ENCODE measurements at places on chromosomes 3 and 15.

DNA sequence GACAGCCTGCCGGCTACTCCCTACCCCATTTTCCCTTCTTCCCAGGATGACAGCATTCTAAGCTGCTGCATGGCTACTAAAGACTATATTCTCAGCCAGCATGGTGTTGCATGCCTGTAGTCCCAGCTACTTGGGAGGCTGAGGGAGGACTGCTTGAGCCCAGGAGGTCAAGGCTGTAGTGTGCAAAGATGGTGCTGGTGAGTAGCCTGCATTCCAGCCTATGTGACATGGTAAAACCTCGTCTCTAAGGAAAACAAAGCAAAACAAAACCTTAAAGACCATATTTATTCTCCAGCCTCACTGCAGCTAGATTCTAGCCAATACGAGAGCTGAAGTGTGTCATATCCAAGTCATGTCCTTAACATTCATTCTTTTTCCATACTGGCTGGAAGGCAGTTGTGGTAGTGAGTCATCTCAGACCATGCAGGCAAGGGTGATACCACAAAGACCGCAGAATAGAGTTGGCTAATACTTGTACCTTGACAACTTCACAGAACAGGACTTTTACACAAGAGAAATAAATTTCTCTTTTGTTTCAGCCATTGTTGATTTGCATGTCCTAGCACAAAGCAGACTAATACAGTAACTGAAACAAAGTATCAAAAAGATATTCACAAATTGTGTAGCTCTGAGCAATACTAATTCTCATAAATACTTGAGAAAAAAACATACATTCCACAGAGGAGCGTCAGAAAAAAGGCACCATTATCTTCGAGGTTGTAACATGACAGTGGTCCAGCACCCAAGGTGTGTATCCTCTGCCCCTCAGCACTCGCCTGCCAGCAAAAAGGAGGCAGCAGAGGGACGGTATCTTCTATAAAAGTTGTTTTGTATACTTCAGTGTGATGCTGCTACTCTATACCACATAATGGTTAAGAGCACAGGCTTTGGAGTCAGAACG is 14.8 kb downstream of the PBRM1 start:
- no peak for DNase-seq

DNA sequence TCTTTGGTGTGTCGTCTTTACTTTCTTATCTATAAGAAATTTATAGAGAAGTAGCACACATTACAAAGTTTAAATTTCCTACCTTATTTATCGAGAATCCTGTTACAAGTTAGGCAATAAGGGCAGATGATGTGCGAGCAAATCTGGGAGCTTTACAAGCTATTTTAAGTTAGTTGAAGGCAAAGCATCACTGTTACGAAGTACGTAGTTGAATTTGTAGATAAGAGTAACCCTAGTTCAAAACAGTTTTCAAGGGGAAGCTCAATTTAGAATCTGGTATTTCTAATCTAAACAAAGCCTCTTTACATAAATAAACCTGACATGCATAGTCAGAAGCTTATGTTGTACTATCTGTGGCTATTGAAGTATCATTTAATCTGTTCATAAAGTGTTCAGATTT is 8.4 kb downstream of the KBTBD8 start:
- no peak for DNase-seq

GRCh38 chr3:4438296-4438695 is 28.8 kb downstream of the SUMF1 start:
- no peak for DNase-seq

GRCh38 chr3:157906627-157907026 is 199.6 kb downstream of the SHOX2 start:
- no peak for DNase-seq

DNA sequence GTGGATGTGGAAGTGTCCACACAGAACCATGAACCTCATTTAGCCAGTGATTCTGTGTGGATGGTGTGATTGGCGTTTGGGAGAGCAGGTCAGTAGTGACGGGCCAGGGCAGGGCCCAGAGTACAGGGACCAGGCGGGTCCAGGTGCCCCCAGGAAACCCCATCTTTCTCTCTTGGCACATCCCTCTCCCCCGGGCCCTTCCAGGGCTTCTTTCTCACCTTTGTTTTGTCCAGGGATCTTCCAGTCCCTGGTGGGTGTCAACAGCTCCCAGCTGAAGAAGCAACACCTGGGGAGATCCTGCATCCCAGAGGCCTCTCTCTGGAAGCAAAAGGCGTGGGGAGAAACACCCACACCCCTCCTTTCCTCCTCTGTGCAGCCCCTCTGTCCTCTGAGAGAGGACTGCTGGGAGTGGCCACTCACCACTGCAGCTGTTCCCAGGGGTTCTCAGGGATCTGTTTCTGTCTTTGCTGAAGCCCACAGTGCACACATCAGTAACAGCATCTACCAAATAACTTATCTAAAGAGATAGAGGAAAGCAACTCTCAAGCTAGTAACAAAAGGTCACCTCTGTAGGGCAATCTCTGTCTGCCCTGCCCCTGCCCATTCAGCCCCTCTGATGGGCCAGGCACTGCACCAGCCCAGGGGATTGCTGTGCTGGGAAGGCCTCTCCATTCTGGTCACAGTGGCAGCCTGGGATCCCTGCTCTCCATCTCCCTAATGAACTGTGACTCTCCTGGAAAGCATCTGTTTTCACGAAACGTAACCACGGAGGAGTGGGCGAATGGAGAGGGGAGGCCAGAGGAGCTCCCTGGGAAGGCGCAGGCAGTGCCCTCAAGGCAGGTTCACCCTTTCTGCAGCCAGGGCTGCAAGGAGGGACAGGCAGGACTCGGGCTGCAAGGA is 98.3 kb upstream of the ALDH1A3 start:
- DNase-seq: no peak

DNA sequence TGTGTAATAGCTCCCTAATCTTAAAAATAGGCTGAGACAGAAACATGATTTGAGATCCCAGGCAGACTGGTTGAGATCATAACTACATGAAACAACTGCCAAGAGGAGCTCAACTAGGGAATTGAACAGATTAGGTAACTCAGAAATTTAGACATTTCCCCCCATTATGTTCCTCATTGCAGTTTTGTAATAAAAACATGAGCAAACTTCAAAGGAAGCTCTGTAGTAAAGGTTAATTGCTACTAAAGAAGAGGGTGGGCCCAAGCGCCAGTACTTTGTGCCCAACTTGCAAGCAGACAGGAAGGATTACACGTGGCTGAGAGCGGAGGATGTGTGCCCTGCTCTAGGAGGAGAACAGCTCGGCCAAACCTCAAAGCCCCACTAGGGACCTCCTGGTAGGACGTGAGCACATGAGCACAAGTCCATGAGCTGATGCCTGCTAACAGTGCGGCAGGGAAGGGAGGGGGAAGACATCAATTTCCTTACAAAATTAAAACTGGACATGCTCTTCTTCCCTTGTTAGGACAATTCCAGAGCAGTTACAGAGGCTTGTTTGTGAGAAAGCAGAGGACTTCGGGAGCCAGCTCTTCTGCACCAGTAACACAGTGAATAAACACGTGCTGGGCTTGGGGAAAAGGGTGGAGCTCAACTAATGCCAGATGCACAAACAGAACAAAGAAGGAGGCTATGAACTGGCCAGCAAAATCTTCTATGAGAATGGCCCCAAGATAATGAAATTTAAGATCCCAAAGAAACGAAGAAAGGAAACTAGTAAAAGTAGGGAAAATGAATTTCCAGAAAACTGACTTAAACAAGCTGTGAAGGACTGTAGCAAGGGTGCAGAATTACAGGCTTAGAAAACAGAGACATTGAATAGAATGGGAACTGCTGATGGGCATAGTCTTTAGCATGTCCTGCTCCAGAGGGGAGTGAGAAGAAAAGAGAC is 275.5 kb downstream of the MECOM start:
- no peak for DNase-seq

DNA sequence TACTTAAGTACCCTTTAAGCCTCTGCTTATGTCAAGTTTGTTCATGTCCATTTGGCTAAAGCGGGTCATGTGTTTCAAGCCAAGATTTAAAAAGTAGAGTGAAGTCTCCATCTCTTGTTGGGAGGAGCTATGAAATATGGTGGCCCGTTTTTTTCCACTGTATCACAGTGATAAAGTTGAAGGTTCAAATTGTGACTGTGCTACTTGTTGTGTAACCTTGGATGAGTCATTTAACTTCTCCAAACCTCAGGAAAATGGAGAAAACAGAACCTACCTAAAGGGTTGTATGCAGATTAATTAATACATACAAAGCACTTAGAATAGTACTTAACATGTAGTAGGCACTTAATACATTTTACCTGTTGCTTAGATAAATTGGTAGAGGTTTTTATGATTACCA is 43.4 kb downstream of the SNAPC5 start:
- no peak for DNase-seq

DNA sequence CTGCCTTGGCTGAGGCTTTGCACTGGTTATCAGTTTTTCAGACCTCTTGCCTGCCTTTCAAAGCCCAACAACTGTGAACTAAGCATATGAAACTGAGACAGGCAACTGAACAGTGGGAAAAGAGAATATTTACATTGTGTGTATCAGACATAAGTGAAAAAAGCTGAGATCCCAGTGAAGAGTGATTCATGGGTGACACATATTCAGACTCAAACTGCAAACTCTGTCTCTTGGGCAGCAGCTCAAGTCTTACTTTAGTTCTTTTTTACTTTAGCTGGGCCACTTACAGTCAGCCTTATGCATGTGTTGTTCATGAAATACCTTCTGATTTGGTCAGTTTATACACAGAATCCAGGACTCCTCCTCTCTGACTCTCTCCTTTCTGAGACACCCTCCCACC is 19.2 kb downstream of the SUCLG2 start:
- no peak for DNase-seq

DNA sequence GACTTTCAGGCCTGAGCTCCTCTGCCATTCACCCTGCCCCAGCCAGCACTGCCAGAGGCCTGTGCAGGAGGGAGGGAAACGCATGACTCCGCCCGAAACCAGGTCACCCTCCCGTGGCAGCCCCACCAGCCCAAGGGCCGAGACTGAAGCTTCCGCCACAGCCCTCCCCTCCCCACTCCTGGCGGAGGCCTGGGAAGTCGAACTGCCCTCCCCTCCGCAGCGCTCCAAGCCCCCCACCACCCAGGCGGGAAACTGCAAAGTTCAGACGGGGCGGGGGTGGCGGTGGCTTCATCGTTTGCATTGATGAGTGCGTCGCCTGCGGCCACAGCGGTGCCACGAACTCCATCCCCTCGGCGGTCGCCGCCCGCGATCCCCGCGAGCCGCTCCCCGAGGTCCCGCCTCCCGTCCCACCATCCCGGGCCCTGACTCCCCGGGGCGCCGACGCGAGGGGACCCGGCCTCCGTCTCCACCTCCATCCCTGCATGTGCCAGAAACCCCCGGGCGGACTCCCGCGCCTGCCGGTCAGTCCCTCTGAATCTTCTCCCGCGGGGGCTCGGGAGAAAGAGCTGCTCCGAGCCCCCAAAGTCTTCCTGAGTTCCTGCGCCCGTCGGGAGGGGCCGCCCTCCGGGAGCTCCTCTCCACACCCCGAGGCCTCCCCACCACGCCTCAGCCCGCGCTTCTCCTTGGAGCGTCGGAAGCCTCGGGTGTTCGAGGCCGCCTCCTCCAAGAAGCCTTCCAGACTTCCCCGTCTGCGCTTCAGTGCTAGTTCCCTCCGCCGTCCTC is 698 bp downstream of the MELTF start:
- no peak for DNase-seq

GRCh38 chr15:61118885-61119284 is 110.2 kb downstream of the RORA start:
- no peak for DNase-seq

- DNase-seq: no peak
Observed at GRCh38 chr15:63887630-63888029, 53.9 kb upstream of the HERC1 start.

GRCh38 chr3:111702996-111703985 is 108.1 kb upstream of the ZBED2 start:
- no peak for DNase-seq

GRCh38 chr15:39896101-39896500 is 24.0 kb downstream of the GPR176 start:
- no peak for DNase-seq

DNA sequence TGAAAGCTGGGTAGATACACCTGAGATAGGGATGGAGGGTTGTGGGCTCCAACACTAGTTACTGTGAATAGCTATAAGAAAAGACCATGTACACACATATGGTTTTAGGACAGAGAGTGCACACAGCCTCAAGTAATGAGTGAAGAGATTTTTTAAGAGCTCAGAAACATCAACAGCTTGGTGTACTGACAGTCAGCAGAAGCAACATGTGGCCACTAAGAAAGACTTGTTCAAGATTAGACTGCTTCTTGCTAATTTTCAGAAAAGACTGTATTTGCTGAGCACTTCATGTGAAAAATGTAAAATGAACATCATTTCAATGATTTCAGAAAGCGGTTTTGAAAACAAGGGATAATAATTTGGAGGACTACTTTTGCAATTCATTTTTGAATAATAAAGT is 10.3 kb downstream of the ANKRD28 start:
- DNase-seq: no peak

- DNase-seq: no peak
Observed at GRCh38 chr15:55026381-55026780, 170.4 kb downstream of the RSL24D1 start.

DNA sequence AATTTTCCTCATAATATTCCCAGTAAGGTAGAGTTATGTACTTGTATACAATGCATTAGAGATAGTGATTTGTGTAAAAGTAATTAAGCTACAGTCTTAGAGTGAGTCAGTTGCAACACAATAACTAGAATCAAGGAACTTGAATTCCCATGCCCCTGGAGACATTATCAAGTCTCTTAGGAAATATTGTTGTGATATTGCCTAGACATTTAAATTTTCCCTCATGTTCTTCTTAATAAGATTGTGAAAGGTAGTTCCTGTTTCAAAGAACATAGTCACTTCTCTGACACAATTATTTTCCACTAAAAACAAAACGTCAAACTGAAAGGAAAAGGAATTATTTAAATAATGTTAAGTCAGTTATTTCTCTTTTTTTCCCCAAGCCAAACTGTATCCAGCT is 13.0 kb upstream of the ATP1B3 start:
- DNase-seq: no peak

DNA sequence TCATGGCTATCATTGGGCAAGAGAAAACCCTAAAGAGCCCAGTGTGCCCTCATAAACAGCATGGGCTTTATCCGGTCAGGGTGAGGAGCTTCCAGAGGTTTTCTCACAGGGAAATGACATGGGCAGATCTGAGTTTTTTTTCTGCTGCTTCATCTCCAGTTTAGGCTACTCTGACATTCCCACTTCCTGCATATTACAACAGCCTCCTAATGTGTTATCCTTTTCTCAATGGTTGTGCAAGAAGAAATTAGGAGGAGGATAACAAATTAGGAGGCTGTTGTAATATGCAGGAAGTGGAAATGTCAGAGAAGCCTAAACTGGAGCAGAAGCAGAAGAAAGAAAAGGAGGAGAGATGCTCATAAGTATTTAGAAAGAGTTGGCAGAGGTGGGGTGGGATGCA is 175.6 kb downstream of the MTHFS start:
- no peak for DNase-seq

- DNase-seq: no peak
Observed at GRCh38 chr3:107740992-107741896, 218.5 kb downstream of the BBX start.

DNA sequence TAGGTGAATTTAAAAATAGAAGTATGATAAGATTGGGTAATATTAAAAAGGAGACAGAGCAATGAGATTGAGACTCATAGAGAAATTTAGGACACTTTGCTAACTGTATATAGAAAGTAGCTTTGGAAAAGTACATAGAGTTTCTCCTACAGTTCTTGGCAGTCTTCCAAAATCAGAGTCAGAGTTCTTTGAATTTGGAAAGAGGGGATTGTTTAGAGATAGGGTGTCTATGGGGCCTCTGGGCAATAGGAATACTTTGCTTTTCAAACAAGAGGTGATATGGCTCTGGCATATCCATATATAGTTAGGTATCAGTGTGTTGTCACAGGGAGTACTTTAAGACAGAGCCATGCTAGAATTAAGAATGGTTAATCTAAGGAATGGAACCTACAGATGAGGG is 477.1 kb upstream of the KCNMB2 start:
- DNase-seq: no peak
